DND-41 (cell line): ENCODE measurements at places on chromosomes 2 and 18.

DNA sequence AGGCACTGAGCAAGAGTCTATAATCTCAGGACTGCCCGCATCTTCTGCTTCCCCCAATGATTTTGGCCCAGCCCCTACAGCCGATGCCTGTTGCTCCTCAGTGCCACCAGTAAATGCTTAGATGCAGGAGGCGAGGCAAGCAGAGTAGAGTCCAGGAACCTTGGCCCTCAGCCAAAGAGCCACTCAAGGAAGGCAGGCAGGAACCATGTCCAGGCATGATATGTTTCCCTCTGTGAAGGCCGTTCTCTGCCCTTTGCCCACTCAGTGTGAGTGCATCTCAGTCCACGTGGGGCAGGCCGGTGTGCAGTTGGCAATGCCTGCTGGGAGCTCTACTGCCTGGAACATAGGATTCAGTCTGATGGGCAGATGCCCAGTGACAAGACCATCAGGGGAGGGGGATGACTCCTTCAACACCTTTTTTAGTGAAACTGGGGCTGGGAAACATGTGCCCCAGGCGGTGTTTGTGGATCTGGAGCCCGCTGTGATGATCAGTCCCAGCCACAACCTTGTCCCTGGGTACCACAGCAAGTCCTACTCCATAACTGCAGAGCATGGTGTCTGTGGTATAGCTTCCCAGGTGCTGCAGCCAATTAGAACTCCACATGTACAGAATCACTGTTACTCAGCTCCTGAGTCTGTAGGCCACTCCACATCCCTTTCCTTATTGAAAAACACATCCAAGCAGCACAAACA is 9.7 kb upstream of the DNAJB2 start:
- H3K4me3 ChIP-seq = no peak overlapping the region
- H3K4me1 ChIP-seq = no peaks in the 10 kb centered on the region
- DNase-seq = no peak
- H3K27ac ChIP-seq = no peak overlapping the region
- peaks cover 12% of the 10 kb centered on the region for H3K27me3 ChIP-seq
- H3K36me3 ChIP-seq = no peaks in the 10 kb centered on the region

GRCh38 chr2:112251271-112251670 is 3.6 kb downstream of the ZC3H8 start:
- no peak overlapping the region for H3K4me3 ChIP-seq
- H3K27me3 ChIP-seq = no peaks in the 10 kb centered on the region
- H3K4me1 ChIP-seq = peaks cover 39% of the 10 kb centered on the region
- no peak overlapping the region for H3K27ac ChIP-seq
- DNase-seq = no peak
- peaks cover 44% of the 10 kb centered on the region for H3K36me3 ChIP-seq

DNA sequence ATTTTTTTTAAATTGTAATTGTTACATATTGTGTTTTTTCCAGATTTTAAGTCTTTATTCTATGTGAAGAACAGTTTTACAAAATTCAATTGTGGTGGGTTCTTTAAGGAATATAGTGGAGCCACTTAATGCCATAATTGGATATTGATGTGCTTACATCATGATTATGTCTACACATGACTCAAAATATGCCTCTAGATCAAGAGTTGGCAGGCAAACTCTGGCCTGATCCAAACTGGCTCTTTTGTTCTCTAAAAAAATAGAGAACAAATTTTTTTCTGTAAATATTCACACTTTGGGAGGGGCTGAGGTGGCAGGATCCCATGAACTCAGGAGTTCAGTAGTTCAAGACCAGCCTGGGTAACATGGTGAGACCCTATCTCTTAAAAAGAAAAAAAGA is 8.3 kb downstream of the EHBP1 start:
- H3K27ac ChIP-seq = no peak overlapping the region
- no peak overlapping the region for H3K4me3 ChIP-seq
- H3K36me3 ChIP-seq = peaks cover 37% of the 10 kb centered on the region
- H3K27me3 ChIP-seq = no peaks in the 10 kb centered on the region
- DNase-seq = no peak

- H3K4me3 ChIP-seq = no peak overlapping the region
- no peaks in the 10 kb centered on the region for H3K4me1 ChIP-seq
- DNase-seq = no peak
- no peak overlapping the region for H3K27ac ChIP-seq
Measured at GRCh38 chr2:109647636-109648035, 33.5 kb downstream of the SOWAHC start.

- peaks cover 75% of the 10 kb centered on the region for H3K36me3 ChIP-seq
- DNase-seq = no peak
- no peaks in the 10 kb centered on the region for H3K27me3 ChIP-seq
- peaks cover 25% of the 10 kb centered on the region; the same call in 1 of the 2 replicates for H3K4me1 ChIP-seq
Measured at GRCh38 chr2:60523963-60524362, 29.5 kb downstream of the BCL11A start.

- peaks cover 2% of the 10 kb centered on the region for H3K27me3 ChIP-seq
- no peak for DNase-seq
- no peaks in the 10 kb centered on the region for H3K36me3 ChIP-seq
- H3K27ac ChIP-seq = no peak overlapping the region
Measured at GRCh38 chr18:75309564-75309963, 99.0 kb downstream of the TSHZ1 start.
